Fibroblast of skin of abdomen (primary cell): ENCODE measurements at places on chromosomes 7 and 10.
A peak's percentile ranks its signal among the peaks of the same experiment; 100 is the strongest.

GRCh38 chr7:38660427-38661099 is 29.4 kb upstream of the AMPH start:
- peak; percentile 61 for DNase-seq

DNA sequence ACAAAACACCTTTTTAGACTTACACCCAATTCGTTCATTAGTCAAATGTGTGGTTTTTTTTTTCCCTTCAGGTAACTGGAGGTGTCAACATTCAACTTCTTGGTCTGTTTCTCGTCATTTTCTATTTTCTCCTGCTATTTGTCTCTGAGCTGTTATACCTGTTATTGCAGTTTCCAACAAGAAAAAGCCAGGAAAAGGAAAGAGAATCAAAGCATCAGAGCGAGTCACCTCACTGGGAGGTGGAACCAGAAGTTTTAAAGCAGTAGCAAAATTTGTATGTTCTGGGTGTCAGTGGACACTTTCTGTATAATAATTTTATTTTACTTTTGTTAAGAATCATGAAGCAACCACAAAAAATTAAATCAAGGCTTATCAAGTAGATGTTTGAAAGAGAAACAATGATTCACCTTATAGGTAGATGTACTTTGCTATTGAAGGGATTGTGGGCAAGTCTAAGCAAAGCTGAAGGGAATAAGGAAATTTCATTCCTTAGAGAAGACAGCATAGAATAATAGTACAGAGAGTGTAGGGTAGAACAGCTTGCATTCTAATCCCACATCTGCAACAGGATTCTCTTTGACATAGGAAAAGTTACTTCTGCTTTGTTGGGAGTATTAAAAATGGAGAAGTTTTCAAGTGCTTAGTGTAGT is 675.8 kb downstream of the PCDH15 start:
- DNase-seq: no peak

DNA sequence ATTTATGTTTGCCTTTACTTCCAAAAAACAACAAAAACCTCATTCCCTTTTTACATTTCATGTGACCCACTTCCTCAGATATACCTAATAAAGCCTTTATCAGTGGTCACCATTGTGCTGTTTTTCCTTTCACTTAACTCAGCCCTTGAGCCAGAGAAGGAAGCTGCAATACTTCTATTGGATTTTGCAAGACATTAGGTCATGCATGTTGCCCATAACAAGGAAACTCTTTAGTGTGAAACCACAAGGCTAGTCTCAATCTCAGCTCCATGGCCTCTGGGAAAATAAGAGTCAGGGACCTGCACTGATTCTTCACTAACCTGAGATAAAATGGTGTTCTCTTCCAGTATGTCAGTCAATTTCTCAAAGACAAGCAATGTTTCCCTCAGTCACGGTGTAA is 27.8 kb downstream of the STEAP4 start:
- no peak for DNase-seq

DNA sequence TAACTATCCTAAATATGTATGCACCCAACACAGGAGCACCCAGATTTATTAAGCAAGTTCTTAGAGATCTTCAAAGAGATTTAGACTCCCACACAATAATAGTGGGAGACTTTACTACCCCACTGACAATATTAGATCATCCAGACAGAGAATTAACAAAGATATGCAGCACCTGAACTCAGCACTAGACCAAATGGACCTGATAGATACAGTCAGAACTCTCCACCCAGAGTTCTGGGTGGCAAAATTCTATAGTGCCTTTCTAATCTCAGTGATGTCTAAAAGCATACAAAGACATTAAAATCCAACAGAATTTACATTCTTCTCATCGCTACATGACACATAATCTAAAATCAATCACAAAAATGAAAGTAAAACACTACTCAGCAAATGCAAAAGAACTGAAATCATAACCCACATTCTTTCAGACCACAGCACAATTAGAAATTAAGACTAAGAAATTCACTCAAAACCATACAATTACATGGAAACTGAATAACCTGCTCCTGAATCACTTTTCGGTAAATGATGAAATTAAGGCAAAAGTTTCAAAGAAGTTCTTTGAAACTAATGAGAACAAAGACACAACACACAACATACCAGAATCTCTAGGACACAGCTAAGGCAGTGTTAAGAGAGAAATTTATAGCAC is 183.2 kb downstream of the AGMO start:
- DNase-seq: peak; percentile 52

DNA sequence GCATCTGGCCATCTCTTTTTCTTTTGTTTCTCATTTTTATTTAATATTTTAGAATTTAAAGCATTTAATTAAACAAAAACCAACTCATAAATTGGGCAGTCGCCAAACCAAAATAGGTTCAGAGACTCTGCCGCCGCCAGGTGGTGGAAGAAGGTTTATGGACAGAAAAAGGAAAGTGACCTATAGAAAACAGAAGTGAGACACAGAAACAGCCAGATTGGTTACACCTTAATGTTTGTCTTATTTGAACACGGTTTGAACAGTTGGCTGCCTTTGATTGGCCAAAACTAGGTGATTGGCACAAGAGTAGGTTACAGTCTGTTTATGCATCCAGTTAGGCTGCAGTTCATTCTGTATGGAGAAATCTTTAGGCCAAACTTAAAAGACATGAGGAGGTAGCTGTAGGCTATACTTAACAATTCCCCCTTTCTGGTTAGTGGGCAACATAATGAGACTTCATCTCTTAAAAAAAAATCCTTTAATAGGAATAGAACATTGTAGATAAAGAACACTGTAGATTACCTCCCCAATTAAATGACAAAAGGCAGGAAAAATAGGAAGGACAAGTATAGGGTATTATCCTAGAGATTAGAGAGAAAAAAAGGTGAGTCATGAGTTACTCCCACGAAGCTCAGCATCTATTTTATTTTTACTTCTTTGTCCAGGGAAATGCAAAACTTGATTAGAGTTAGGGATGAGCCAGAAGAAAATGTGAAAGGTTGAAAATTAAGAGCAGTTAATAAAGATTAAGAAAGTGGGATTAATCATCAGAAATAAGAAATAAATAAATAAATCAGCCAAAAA is 23.9 kb upstream of the CYCS start:
- DNase-seq: no peak

DNA sequence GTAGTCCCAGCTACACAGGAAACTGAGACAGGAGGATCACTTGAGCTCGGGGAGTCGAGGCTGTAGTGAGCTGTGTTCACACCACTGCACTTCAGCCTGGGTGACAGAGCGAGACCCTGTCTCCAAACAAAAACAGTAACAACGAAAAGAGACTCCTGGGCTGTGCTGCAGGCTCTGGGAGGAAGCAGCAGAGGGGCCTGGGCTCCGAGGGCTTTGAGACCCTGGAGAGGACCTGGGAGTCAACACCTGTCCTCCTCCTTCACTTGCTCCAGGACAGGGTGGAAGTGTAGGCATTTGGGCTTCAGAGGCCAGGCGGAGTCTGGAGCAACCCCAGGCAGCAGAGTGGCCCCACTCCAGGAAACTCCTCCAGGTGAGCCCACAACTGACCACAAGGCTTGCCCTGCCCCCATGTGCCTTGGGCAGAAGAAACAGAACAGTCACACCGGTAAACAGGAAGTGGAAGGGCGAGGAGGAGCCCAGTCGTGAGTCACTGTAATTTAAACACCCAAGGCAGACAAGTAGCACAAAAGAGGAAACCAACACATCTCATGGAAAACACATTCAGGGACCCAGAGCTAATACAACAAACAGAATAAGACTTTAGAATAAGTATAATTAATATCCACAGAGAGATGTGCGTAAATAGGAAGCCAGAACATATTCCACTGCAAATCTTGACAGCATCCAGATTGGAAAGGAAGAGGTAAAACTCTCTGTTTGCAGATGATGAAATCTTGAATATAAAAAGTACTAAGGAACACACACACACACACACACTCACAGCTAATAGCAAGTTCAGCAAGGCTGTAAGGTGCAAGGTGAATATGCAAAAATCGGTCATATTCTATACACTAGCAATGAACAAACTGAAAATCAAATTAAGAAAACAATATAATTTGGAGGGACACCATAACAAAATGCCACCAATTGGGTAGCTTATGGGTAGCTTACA is 20.5 kb upstream of the RASGEF1A start:
- DNase-seq: no peak

GRCh38 chr10:119658274-119658673 is 7.1 kb downstream of the BAG3 start:
- DNase-seq: peak; percentile 87

DNA sequence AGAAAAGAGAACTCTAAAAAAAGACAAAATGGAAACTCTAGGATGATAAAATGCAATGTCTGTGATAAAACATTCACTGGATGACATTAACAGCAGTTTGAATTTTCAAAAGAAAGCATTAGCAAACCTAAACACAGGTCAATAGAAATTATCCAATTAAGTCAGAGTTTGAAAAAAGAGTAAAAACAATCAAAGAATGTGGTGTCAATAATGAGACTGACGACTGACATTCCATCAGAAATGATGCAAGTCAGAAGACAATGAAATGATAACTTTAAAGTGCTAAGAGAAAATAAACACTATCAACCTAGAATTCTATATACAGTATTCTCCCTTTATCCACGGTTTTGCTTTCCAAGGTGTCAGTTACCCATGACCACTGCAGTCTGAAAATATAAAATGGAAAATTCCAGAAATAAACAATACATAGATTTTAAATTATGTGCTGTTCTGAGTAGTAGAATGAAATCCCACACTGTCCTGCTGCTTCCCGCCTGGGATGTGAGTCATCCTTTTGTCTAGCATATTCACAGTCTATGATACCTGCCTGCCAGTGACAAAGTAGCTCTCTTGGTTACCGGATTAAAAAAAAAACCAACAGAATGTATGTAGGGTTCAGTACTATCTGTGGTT is 38.3 kb upstream of the SFMBT2 start:
- DNase-seq: no peak
